G401 (cell line): ENCODE measurements at places on chromosomes 2 and 18. TPM values are rescaled to one million over a fixed set of nuclear protein-coding genes. Genes with fewer than 3 reads are reported as not detected.

The TEX44 gene
- not detected in 2 replicates for total RNA-seq

The PMAIP1 gene
- 0.27 TPM in 1 of 2 replicates, not detected in the other for total RNA-seq

GRCh38 chr18:56775701-56776100, 124.5 kb downstream of the WDR7 start:
- no peak for DNase-seq

DNA sequence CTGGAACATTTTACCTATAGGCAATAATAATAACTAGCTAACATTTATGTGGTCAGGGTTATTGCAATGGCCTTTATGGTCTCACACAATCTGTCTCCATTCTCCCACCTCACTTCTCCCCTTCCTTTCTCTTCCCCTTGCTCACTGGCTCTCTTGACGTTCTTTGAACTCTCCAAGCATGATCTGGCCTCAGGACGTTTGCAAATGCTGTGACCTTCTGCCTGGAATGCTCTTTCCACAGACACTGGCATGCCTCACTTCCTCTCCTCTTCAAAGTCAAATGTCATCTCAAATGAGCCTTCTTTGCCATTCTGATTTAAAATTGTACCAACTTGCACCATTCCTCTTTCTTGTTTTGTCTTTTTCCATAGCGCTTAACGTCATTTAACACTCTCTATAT, 25.3 kb upstream of the GCG start:
- no peak for DNase-seq

The UGT1A8 gene
- total RNA-seq: not detected in 2 replicates

GRCh38 chr2:152097290-152097800, 1.5 kb downstream of the CACNB4 start:
- peak; percentile 28 for DNase-seq

- DNase-seq: no peak
Observed at GRCh38 chr2:128720080-128721022, 401.7 kb upstream of the HS6ST1 start.

The TACR1 gene
- total RNA-seq: not detected in 2 replicates

The CDH2 gene
- total RNA-seq: not detected in 2 replicates

The FSHR gene
- not detected in 2 replicates for total RNA-seq

GRCh38 chr2:11746807-11747459, 501 bp downstream of the LPIN1 start:
- DNase-seq: peak; percentile 62

- DNase-seq: no peak
Observed at GRCh38 chr18:21830532-21830931, 89.9 kb downstream of the MIB1 start.

DNA sequence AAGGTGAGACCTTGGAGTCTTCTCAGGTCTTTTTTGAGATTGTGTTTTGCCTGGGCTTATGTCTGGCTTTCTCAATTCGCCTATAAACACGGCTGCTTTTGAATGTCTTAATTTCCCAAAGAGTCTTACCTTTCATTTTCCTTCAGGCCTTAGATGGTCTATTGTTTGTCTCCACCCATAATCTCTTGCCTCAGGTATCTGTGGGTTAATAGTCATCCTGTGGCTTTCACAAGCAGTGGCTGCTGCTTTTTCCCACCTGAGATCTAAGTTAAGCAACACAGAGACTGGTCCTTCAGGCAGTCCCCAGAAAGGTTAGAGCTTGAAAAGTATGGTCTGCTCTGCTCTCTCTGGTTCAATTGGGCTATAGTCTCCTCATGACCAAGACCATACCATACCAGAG, 275.3 kb downstream of the INSIG2 start:
- no peak for DNase-seq

DNA sequence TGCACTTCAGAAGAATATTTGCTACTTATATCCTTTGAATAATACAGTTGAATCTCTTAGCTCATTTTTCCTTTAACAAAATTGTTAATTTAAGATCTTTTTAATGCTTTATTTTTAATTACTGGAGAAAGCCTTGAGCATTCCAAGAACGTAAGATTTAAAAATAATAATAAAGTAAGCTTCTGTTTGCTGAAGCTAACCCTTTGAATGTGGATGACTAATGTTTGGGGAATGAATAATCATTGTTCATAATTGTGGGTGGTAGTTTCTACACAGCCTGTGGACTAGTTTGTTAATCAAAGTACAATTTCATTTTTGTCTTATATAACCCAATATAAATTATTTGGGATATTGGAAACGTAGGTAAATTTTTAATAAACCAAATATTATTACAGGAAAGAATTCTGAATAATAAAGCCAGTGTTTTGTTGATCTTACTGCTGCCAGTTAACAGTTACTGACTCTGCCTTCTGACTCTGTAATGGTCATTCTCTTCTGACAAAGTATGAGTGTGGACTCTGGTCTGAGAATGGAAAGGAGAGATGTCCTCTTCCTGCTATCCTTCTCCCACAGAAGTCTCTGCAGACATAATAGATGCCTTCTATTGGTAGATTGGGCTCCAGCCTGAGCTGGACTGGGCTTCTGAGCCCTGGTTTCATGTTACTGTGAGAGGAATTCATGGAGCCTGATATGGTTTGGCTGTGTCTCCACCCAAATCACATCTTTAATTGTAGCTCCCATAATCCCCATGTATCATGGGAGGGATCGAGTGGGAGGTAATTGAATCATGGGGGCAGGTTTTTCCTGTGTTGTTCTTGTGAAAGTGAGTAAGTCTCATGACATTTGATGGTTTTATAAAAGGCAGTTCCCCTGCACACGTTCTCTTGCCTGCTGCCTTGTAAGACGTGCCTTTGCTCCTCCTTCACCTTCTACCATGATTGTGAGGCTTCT, 292.7 kb upstream of the SLC39A10 start:
- no peak for DNase-seq

GRCh38 chr2:181781078-181781786, 100.9 kb upstream of the NEUROD1 start:
- DNase-seq: no peak

DNA sequence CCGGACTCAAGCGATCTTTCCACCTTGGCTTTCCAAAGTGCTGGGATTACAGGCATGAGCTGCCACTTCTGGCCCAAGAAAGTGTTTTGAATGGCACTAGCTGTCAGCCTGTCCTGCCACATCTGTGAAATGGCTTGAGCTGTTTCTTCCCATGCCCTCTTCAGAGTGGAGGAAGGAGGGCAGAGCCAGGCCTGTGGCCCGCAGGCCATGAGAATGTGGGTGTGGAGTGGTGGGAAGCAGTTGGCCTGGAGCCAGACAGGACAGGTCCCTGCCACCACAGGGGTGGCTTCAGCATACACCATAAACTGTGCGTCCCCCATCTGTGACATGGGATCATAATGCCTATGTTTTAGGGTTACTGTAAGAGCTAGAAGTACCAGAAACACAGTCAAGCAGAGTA, 6.5 kb downstream of the SLC66A3 start:
- DNase-seq: no peak

GRCh38 chr2:27220091-27220490, 2.9 kb downstream of the CAD start:
- no peak for DNase-seq

- DNase-seq: no peak
Observed at GRCh38 chr18:6486764-6487426, 72.2 kb upstream of the L3MBTL4 start.

GRCh38 chr2:66437691-66438497, 3.0 kb downstream of the MEIS1 start:
- DNase-seq: peak; percentile 66

The RPL31 gene
- 2,056 and 2,130 TPM in 2 replicates for total RNA-seq

- DNase-seq: no peak
Observed at GRCh38 chr2:190497428-190497827, 37.1 kb downstream of the NEMP2 start.

GRCh38 chr2:236795861-236796219, 226.2 kb downstream of the ACKR3 start:
- DNase-seq: no peak

DNA sequence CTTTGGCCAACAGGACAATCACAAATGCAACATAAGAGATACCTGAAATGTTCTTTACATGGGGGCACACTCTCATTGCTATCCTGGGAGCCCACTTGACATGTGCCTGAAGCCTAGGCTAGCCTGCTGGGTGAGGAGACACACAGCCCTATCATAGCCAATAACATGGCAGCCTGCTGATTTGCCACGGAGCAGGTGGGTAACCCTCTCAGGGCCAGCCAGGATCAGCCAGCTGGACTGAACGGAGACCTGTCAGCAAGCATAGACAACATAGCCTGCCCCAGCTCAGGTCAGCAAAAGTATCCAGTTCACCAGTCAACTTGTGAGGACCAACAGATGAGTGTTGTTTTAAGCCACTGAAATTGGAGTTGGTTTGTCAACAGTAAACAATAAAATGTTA, 566.5 kb downstream of the DCDC2C start:
- no peak for DNase-seq

The FBXO36 gene
- total RNA-seq: 5.0 and 6.3 TPM in 2 replicates

DNA sequence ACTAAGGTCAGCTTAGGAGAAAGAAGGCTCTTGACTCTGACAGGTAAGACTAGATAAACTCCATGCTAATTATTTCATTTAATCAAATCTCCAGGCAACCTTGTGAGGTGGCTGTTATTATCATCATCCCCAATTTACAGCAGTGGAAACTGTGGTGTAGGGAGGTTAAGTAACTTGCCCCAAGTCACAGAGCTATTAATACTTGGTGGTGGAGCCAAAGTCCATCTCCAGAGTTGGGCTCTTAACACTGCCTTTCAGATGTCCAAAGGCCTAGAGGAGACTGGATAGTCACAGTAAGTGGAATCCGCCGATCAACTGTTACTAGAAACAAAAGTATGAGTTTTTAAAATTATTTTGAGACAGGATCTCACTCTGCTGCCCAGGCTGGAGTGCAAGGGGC, 46.6 kb upstream of the SP3 start:
- no peak for DNase-seq

The ACADL gene
- not detected in 2 replicates for total RNA-seq
